ENCODE measurements at places on chromosomes 2 and 18.

GRCh38 chr2:98347298-98348065 lies 1.2 kb downstream of the CNGA3 start:
- no peak for DNase-seq

- DNase-seq = no peak
Observed at GRCh38 chr2:120661551-120661950, 74.1 kb upstream of the GLI2 start.

DNA sequence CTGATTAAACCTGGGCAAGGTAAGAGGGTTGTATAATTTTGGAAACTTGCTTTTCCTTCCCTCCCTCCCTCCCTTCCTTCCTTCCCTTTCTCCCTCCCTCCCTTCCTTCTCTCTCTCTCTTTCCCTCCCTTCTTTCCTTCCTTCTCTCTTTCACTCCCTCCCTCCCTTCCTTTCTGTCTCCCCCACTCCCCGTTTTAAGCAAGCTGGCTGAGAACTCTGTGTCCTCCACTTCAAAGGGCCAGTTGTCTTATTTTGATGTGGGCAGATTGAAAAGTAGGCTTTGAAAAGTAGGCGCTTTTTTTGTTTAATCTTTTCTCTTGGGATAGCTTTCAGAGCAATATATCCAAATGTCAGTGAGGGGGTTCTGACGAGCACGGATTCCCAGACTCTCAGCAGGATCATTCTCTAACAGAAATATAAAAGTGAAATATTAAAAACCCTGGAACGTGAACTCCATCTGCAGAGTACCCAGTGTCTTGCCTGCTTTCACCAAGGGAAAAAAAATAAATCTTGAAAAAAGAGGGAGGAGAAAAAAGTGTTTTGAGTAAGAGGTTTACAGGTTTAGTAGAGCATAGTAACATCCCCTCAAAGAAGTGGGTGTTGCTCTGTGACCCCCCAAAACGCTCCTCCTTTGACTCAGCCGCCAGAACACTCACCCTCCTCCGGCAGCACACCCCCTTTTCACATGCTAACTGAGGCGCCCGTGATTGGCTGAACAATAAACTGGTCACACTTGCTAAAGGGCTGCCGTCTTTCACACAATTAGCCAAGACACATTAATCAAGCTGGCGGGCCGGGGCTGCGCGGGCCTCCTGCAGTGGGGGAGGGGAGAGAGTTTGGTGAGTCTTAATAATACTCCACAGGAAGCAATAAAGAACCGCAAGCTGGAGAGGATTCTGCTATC lies 52.2 kb downstream of the CDK15 start:
- no peak for DNase-seq

- DNase-seq = no peak
Observed at GRCh38 chr18:58761970-58762780, 90.9 kb downstream of the MALT1 start.

- no peak for DNase-seq
Observed at GRCh38 chr2:241035142-241035817, 36.9 kb downstream of the SNED1 start.

- no peak for DNase-seq
Observed at GRCh38 chr18:78701771-78702396, 277.7 kb upstream of the SALL3 start.

GRCh38 chr18:63819786-63820185 lies 44.6 kb downstream of the SERPINB7 start:
- no peak for DNase-seq

GRCh38 chr2:105371810-105372209 lies 27.0 kb downstream of the FHL2 start:
- DNase-seq = no peak

GRCh38 chr2:46988733-46989481 lies 73.3 kb upstream of the MCFD2 start:
- no peak for DNase-seq
